NCI-H187 treated with DMSO at 0.1 percent for 48 hours (cell line): ENCODE measurements at places on chromosomes 5 and 9.

- DNase-seq = no peak
Observed at GRCh38 chr9:84600739-84601138, 68.8 kb upstream of the NTRK2 start.

- DNase-seq = no peak
Observed at GRCh38 chr9:105501414-105501813, 53.6 kb downstream of the FSD1L start.

GRCh38 chr5:119088438-119088837 lies 17.6 kb downstream of the DMXL1 start:
- DNase-seq = no peak

DNA sequence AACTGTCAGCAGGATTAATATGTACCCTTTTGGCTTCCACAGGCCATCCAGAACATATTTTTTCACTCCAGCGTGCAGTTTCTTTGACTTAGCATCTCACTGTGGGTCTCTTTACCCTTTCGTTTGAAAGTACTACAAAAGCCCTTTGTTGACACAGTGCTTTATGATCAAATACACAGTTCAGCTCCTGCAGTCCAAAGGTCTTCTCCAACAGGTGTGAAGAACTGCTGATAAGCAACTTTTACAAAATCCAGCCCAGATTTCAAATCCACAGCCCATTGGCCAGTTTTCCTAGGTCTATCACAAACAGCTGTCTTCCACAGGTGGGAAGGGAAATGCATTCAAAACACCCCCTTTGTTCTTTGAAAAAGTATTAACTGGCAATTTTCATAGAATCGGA lies 54.8 kb downstream of the MYO10 start:
- DNase-seq = no peak

- no peak for DNase-seq
Observed at GRCh38 chr9:103949096-103949495, 145.0 kb upstream of the SMC2 start.
